Amygdala (tissue), 56 donors: ENCODE measurements at places on chromosomes 3 and 15.

GRCh38 chr3:144128108-144128892 lies 156.7 kb downstream of the DIPK2A start:
- no peak for DNase-seq

- DNase-seq, result no peak
Measured at GRCh38 chr3:32147933-32148332, 41.5 kb downstream of the GPD1L start.

- DNase-seq, result no peak
Measured at GRCh38 chr3:65406470-65406869, 632.2 kb downstream of the MAGI1 start.

- DNase-seq, result peak; percentile 33
Measured at GRCh38 chr3:42043099-42043813, 47.9 kb upstream of the TRAK1 start.

DNA sequence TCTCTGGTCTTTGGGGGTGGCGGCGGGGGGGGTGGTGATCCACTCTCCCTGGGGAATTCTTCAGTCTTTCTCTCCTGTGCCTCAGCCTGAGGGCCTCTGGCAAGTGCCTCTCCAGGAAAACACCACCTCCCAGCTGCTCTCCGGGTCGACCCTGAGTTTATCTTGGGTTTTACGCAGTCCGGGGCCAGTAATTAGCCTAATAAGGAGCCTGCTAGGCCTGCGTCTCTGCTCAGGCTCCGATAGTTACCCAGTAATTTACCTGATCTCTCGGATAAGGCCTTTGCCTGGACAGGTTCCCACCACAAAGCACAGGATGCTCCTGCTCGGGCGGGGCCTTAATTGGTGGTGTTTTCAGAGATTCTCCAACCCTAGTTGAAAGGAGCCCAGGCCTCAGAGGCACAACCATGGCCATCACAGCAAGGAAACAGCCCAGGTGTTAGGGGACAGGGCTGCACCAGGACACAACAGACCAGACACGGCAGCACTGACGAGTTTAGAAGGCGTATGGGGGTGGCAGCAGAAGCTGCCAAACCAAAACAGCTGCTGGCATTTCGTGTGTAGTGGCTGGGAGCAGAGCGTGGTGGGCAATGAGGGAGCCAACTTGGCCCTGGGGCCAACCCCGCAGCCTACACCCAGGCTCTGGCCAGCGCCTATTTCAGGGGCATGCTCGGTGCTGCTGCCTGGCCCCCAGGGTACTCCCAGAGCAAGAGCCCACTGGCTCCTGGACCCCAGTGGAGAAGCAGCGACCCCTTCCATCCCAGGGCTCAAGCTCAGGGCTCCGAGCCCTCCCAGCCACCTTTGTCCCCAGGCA lies 71.4 kb downstream of the KLF13 start:
- DNase-seq, result no peak

- DNase-seq, result no peak
Measured at GRCh38 chr3:178475062-178475461, 61.2 kb upstream of the KCNMB2 start.

DNA sequence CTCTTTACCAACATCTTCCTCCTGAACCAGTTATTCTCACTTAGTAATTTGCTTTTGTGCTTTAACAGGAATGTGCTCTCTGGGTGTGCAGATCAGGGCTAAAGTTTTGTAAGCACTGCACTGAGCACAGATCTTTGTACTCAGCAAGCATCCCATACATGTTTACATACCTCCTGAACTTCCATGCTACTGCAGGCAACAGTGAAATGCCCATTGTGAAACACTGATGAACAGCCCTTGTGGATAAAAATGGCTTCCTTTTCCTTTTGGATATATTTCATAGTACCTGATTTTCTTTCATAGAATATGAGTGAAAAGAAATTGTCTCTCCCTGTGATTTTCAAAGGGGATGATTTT lies 855.9 kb downstream of the MCTP2 start:
- no peak for DNase-seq

DNA sequence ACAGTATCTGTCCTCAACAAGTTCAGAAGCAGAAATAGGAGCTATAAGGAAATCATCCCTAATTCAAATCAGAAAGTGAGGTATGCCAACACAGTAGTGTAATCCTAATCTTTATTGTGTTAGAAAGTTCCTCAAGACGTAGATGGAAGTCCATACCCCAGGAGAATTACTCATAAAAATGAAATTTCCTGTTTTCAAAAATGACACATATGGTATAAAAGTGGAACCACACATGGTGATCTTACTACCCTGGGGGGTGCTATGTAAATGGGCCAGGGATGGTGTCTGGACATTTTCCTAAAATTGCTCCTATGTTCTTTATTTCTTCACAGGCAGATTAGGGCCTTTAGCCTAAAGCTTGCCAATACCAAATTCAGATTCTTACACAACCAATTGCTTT lies 204.1 kb downstream of the ARRDC4 start:
- DNase-seq, result no peak

- no peak for DNase-seq
Measured at GRCh38 chr3:14687360-14687759, 12.4 kb downstream of the C3orf20 start.

- DNase-seq, result no peak
Measured at GRCh38 chr15:52086011-52086786, 26.4 kb downstream of the BCL2L10 start.

- no peak for DNase-seq
Measured at GRCh38 chr3:138890555-138891187, 55.9 kb upstream of the PIK3CB start.

DNA sequence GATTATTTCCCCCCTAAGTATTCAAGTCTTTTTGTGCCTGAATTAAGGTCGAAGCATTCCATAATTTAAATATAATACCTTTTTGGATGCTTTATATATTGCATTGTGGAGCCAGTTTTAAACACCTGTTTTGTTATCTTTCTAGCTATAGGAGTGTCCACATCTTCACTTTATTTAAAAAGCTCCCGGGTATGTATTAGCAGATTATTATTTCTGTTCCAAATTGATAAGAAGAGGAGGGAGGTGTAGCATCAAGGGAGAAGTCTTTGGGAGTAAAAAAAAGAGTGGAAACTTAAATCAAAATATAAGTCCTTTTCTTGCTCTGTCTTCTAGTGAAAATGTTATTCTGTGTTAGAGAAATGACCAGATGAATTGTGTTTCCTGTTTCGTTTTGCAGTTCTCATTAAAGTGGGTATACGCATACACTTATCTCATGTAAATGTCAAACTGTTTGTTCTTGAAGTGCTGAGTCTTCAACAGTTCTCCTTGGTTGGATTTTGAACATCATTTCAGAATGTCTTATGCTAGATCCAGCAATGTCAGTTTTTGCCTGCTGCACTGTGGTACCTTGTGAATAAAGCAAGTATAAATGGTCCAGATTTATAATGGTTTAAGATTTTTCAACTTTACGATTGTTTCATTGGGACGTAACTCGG lies 105.8 kb downstream of the FNDC3B start:
- no peak for DNase-seq

DNA sequence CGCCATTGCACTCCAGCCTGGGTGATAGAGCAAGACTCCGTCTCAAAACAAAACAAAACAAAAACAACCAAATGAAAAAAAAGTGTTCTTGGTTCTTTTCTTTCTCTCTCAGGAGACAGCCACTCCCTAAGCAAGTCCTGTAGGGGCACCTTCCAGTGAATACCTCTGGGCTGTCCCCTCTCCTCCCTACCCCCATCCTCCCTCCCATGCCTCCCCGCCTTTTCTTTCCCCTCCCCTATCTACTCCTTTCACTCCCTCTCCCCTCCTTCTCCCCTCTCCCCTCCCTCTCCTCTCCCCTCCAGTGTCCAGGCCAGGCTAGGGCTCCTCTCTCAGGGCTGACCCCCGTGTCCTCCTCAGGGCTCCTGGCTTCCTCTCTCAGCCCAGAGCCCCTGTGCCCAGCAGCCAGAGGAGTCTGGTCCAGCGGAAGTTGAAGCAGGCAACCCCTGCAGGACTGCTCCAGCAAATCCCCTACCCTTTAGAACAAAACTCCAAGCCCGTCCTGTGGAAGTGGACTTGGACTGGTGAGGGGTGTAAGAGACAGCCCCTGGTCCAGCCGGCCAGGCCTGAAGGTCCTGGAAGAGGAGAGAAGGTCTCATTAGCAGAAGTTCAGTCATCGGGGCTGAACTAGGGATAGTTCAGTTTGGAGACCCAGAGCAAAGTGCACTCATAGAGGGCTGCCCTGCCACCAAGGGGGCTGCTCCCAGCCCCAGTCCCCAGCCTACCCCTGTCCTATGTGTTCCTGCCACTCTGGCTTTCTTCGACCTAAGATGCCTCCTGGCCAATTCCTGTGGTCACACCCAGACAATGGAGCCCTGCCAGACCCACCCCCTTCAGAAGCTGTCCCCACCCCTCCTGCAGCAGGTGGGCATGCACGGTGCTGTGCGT lies 79.8 kb upstream of the IQSEC1 start:
- DNase-seq, result no peak

DNA sequence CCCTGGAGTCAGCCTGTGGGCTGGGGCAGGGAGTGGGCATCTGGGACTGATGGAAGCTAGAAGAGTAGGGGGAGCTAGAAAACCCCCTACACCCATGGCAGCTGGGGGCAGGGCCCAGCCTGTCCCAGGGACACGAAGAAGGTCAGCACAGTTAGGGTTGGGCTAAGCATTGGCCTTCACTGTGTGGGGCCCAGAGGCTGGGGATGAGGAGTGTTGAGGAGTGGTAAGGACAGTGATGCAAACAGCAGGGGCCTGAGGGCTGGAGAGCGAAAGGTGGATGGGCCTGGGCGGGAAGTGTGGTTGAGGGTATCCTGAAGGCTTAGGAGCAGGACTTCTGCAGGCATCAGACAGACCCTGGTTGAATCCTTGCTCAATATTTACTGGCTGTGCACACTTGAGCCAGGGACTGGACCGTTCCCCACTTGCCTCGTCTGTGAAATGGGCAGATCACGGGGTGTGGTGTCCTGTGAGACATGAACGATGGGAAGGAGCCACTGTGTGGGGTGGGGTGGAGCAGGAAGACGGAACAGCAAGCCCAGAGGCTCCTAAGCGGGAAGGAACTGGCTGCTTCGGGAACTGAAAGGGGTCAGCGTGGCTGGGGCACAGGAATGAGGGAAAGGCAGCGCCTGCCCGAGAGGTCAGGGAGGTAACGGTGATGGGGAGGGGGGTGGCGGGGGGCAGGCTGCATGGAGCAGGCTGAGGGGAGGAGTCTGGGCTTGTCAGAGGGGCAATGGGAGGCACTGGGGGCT lies 7.3 kb downstream of the PRKCD start:
- DNase-seq, result no peak

DNA sequence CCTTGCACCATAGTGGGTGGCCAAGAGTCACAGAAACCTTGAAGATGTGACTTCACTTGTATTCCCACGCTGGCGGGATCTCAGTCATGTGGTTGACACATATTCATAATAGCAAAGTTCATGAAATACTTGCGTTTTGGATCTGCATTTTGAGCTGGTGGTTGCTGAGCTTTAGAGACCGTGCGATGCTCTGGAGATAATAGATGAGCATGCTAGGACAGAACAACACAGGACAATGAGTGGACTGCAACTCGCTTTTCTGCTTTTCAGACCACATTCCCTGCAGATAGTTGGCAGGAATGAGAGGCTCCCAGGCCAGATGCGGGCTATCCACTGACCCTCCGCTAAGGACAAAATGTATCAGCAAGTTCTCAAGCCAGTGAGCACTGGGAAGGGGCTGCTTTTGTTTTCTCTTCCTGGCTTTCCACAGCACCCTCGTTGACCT lies 13.8 kb upstream of the STARD5 start:
- no peak for DNase-seq

- no peak for DNase-seq
Measured at GRCh38 chr3:76097589-76097969, 312.2 kb upstream of the ZNF717 start.

- DNase-seq, result no peak
Measured at GRCh38 chr3:184496933-184497332, 64.7 kb upstream of the EPHB3 start.

GRCh38 chr15:96292635-96293034 lies 37.9 kb upstream of the NR2F2 start:
- DNase-seq, result no peak
